Type B pancreatic cell (in vitro differentiated cells): ENCODE measurements at places on chromosomes 7 and 10.

DNA sequence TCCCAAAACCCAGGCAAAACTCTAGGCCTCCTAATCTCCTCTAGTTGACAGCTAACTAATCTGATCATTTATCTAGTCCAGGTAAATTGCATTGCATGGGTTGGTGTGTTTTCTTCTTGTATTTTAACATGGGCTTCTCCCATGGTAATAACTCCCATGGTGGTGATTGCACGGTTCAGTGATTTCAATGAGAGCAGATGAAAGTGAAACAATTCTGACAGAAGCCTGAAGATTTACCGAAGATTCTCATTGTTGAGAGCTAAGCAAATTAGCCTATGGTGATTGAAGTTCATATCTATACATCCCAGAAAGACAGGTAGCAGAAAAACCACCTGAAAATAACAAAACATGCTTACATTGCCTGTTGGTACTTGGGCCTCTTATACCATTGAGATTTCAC lies 26.6 kb upstream of the LIPN start:
- no peak for DNase-seq
- H3K36me3 ChIP-seq, result no peaks in the 10 kb centered on the region
- H3K27ac ChIP-seq, result no peak overlapping the region
- H3K4me3 ChIP-seq, result no peak overlapping the region
- no peaks in the 10 kb centered on the region for H3K27me3 ChIP-seq
- H3K4me1 ChIP-seq, result no peaks in the 10 kb centered on the region

DNA sequence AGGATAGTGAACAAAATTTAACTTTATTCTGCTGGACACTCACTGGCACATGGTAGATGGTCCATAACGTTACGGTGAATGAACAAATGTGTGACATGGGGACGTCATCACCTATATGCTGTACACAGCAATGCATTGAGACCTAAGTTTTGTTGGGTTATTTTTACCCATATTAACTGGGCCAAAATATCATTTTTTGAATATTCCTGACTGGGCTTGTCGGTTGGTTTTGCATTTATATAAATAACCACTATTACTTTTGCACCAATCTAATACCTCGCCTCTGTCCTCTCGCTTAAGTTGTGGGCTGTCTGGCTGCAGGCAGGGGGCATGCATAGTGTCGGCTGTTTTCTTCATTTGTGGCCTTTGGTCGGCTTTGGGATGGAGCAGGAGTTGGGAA lies 161.7 kb downstream of the USP6NL start:
- no peak overlapping the region for H3K4me3 ChIP-seq
- H3K4me1 ChIP-seq, result no peaks in the 10 kb centered on the region
- H3K27ac ChIP-seq, result no peak overlapping the region
- peaks cover 15% of the 10 kb centered on the region for H3K27me3 ChIP-seq

DNA sequence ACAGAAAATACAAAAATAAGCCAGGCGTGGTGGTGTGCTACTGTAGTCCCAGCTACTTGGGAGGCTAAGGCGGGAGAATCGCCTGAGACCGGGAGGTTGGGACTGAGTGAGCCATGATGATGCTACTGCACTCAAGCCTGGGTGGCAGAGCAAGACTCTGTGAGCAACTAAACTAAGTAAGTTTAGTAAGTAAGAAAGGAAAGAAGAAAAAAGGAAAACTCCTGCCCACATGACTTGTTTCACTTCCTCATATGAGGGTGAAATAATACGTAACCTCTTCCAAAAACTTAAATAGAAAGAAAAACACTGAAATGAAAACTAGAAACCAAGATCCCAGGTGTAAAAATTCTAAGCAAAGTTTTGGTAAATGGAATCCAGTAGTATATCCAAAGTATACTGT lies 79.6 kb downstream of the LARP4B start:
- peaks cover 16% of the 10 kb centered on the region for H3K4me1 ChIP-seq
- peaks cover 69% of the 10 kb centered on the region for H3K36me3 ChIP-seq
- no peak overlapping the region for H3K4me3 ChIP-seq
- DNase-seq, result no peak

GRCh38 chr10:63260860-63261251 lies 127.7 kb downstream of the NRBF2 start:
- H3K27ac ChIP-seq, result peak overlapping the region; percentile 60
- DNase-seq, result no peak
- H3K4me1 ChIP-seq, result peaks cover 26% of the 10 kb centered on the region
- H3K36me3 ChIP-seq, result peaks cover 28% of the 10 kb centered on the region
- H3K4me3 ChIP-seq, result peak overlapping the region; percentile 58

DNA sequence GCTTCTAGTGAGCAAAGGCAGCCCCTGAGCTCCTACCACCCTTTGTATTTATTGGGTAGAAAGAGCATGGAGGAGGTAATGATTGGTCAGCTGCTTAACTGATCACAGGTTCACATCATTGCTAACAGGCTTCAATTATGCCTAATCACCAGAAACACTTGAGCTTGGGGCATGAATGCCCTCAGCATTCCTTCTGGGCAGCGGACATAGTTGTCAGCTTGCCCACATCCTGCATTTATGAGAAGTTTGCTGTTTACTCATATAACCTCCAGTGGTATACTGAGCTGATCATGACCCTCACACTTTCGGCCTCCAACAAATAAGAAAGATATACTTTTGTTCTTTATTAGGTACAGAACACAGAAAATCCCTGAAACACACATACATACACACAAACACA lies 140.3 kb upstream of the ODAD2 start:
- H3K27ac ChIP-seq, result no peak overlapping the region
- H3K4me1 ChIP-seq, result no peaks in the 10 kb centered on the region
- no peak overlapping the region for H3K4me3 ChIP-seq
- no peak for DNase-seq

DNA sequence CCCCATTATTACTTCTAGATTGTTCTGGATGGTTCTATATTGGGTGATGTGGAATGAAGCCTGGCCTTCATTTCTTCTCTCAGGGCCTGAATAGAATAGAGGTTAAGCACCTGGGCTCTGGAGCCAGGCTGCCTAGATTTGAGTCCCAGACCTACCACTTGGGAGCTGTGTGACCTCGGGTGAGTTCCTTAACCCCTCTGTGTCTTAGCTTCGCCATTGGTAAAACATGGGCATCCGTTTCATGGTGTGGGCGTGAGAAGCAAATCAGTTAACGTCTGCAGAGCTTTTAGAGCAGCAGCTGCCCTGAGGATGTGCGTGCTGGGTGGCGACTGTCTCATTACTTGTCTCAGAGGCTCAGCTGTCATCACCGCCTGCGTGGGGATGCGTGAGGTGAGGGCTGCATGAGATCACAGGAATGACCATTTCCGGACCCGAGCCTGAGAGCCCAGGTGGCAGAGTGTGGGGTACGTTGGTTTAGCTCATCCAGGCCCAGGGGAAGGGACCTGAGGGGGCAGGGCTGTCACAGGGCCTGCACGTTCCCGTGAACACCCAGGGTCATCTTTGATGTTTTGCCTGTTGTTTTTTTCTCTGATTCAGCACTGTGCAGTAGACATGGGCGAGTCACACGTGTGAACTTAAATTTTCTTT lies 9.7 kb downstream of the AGAP3 start:
- H3K27me3 ChIP-seq, result no peaks in the 10 kb centered on the region
- H3K36me3 ChIP-seq, result no peaks in the 10 kb centered on the region
- no peak for DNase-seq
- no peak overlapping the region for H3K4me3 ChIP-seq
- peak overlapping the region; percentile 51 for H3K27ac ChIP-seq

DNA sequence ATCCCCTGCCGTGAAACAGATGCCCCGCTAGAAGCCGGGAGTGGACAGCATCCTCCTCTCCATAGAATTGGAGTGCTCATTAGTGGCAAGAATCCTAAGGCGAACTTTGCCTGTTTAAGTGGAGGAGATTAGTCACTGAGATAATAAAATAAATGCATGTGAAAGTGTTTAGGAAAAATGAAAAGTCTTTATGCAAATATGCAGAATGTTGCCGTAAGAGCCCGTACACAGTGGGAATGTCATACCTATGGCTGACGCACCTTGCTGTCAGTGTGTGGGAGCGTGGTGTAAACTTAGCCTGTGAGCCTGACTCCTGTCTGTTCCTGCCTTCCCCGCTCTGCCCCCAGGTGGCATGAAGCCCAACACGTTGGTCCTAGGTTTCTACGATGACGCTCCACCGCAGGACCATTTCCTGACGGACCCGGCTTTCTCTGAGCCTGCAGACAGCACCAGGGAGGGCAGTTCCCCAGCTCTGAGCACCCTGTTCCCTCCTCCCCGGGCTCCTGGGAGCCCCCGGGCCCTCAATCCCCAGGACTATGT lies 1.7 kb upstream of the TRIP6 start:
- peaks cover 9% of the 10 kb centered on the region for H3K4me1 ChIP-seq
- no peak for DNase-seq
- no peak overlapping the region for H3K27ac ChIP-seq
- H3K27me3 ChIP-seq, result no peaks in the 10 kb centered on the region

GRCh38 chr7:1709281-1709680 lies 39.2 kb downstream of the ELFN1 start:
- H3K27ac ChIP-seq, result no peak overlapping the region
- peaks cover 13% of the 10 kb centered on the region for H3K4me1 ChIP-seq
- H3K36me3 ChIP-seq, result peaks cover 4% of the 10 kb centered on the region
- no peak overlapping the region for H3K4me3 ChIP-seq
- H3K27me3 ChIP-seq, result peaks cover 5% of the 10 kb centered on the region

- DNase-seq, result no peak
- no peaks in the 10 kb centered on the region for H3K27me3 ChIP-seq
- no peak overlapping the region for H3K4me3 ChIP-seq
- H3K36me3 ChIP-seq, result no peaks in the 10 kb centered on the region
These were observed 30.2 kb upstream of the ABI1 start for GRCh38 chr10:26890956-26891355.

- peak; percentile 32 for DNase-seq
- H3K4me3 ChIP-seq, result no peak overlapping the region
- H3K27me3 ChIP-seq, result peaks cover 6% of the 10 kb centered on the region
- H3K27ac ChIP-seq, result no peak overlapping the region
- no peaks in the 10 kb centered on the region for H3K36me3 ChIP-seq
- H3K4me1 ChIP-seq, result no peaks in the 10 kb centered on the region
These were observed 23.1 kb upstream of the C10orf71 start for GRCh38 chr10:49275896-49276295.

GRCh38 chr10:97867220-97867800 lies 17.7 kb downstream of the GOLGA7B start:
- H3K36me3 ChIP-seq, result no peaks in the 10 kb centered on the region
- no peak overlapping the region for H3K4me3 ChIP-seq
- H3K4me1 ChIP-seq, result no peaks in the 10 kb centered on the region
- no peak for DNase-seq
- peaks cover 47% of the 10 kb centered on the region for H3K27me3 ChIP-seq
- H3K27ac ChIP-seq, result no peak overlapping the region

- H3K36me3 ChIP-seq, result no peaks in the 10 kb centered on the region
- no peak overlapping the region for H3K27ac ChIP-seq
- no peaks in the 10 kb centered on the region for H3K4me1 ChIP-seq
- H3K4me3 ChIP-seq, result no peak overlapping the region
- no peak for DNase-seq
- no peaks in the 10 kb centered on the region for H3K27me3 ChIP-seq
These were observed 924.8 kb downstream of the CNTNAP2 start for GRCh38 chr7:147041438-147041837.

DNA sequence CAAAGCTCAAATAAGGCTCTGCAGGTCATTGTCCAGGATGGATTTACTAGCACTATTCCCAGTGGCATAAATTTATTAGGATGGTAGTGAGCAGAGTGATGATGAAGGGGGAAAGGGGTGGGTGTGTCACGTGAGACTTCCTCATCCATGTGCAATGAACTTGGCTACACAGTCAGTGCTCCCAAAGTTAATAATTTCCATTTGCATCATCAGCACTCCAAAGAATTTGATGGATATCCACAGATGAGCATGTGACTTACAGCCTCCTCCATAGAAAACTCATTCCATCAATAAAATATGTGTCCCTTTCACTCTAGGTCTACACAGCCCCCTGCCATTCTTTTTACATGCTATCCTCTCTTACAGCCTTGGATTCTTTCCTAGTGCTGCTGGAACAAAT lies 142.6 kb upstream of the PLPP4 start:
- H3K4me3 ChIP-seq, result no peak overlapping the region
- H3K27me3 ChIP-seq, result peaks cover 26% of the 10 kb centered on the region
- no peaks in the 10 kb centered on the region for H3K36me3 ChIP-seq
- H3K27ac ChIP-seq, result no peak overlapping the region
- DNase-seq, result no peak

DNA sequence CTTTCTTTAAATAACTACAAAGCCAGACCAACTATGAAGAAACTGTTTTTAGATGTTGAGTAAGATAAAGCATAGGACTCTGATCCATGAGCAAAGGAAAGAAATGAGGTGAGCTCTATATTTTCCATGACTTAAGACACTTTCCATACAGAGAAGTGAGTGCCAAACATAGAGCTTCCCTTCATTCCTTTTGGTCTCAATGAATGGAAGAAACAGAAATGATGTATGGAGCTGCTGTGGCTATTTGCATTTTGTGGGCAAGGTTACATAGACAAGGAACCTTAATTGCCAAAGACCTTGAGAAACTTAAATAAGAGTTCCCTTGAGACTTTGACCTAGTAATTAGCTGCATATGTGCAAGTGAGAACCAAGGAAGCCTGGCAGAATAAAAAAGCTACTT lies 1152.2 kb downstream of the XPNPEP1 start:
- H3K27ac ChIP-seq, result no peak overlapping the region
- no peaks in the 10 kb centered on the region for H3K27me3 ChIP-seq
- no peak overlapping the region for H3K4me3 ChIP-seq
- H3K36me3 ChIP-seq, result no peaks in the 10 kb centered on the region

DNA sequence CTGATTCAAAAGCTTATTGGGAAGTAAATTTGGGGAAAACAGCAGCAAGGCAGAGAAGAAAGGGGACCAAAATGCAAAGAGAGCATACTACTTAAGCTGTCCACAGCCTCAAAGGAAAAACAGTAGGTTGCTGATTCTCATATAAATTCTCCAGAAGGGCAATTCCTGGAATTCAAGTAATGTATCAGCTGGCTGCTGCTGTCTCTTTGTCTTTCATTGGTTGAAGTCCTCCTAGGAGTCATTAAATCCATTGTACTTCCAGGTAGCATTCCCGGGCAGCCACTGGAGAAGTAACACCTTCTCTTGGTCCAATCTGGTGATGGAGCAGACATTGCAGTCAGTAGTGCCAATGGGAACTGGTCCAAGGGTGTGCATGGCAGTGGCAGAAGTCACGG lies 22.7 kb downstream of the BET1 start:
- H3K4me3 ChIP-seq, result no peak overlapping the region
- no peak for DNase-seq
- no peak overlapping the region for H3K27ac ChIP-seq
- H3K27me3 ChIP-seq, result no peaks in the 10 kb centered on the region
- no peaks in the 10 kb centered on the region for H3K36me3 ChIP-seq

DNA sequence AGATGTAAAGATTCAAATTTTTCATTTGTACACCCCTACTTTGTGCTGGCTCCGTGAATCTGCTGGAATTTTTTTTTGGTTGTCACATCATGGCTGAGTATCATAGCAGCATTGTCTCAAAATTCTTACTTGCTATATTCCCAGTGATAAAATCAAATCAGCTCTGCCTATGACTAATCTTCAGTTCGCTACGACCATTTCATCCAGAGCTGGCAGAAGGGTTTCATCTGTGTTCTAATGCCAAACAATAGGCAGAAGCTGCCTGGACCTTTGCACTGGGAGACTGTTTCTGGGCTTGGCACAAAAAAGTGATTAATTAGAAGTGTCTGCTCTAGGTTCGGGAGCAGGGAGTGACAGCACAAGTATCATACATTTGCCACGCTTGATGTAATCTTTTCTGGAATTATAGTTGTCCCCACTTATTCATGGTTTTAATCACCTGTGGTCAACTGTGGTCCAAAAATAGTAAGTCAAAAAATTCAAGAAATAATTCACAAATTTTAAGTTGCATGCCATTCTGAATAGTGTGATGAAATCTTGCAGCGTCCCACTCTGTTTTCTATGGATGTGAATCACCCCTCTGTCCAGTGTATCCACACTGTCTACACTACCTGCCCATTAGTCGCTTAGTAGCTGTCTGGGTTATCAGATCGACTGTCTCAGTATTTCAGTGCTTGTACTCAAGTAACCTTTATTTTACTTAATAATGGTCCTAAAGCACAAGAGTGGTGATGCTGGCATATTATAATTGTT lies 120.5 kb upstream of the IMMP2L start:
- no peak overlapping the region for H3K4me3 ChIP-seq
- no peak for DNase-seq
- no peak overlapping the region for H3K27ac ChIP-seq
- H3K27me3 ChIP-seq, result peaks cover 10% of the 10 kb centered on the region
- no peaks in the 10 kb centered on the region for H3K4me1 ChIP-seq
